ENCODE measurements at places on chromosomes 7 and 10. TPM values are rescaled to one million over a fixed set of nuclear protein-coding genes. Genes with fewer than 3 reads are reported as not detected.

CRTAC1 gene
- total RNA-seq = 0.13 TPM

MINDY3 gene
- total RNA-seq = 38.2 TPM

HTR7 gene
- total RNA-seq = 1.2 TPM

CLDN4 gene
- total RNA-seq = not detected

CLCN1 gene
- total RNA-seq = not detected

Measured in GM23248 (cell line).